ENCODE measurements at places on chromosomes 3 and 15.
A peak's percentile ranks its signal among the peaks of the same experiment; 100 is the strongest.

- DNase-seq: no peak
Measured at GRCh38 chr3:116039651-116039985, 405.7 kb downstream of the LSAMP start.

DNA sequence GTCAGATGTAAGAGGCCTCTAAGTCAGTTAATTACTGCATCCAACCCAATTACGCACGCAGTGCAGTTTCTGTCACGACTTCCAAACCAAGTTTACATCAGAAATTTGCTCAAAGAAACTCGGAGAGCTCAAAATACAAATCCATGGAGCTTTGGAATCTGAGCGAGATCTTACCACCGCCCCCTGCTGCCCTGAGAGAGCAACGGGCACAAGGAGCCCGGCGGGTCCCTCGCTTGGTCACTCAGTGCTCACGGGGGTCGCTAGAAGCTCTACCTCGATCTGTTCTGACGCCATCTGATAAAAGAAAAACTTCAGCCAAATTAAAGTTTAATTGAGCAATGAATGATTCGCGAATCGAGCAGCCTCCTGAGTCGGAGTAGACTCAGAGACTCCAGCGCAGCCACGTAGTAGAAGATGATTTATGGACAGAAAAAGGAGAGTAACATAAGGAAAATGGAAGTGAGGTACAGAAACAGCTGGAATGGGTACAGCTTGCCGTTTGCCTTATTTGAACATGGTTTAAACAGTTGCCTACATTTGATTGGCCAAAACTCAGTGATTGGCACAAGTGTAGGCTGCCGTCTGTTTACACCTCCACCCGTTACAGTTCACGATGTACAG is 232.7 kb upstream of the ATP10A start:
- DNase-seq: peak; percentile 13

GRCh38 chr3:173403376-173403775 is 5.8 kb downstream of the NLGN1 start:
- DNase-seq: no peak

GRCh38 chr3:69409831-69410230 is 23.9 kb upstream of the FRMD4B start:
- DNase-seq: no peak

- DNase-seq: no peak
Measured at GRCh38 chr15:63532307-63532744, 27.9 kb downstream of the USP3 start.

GRCh38 chr3:58776231-58776630 is 109.7 kb upstream of the FAM3D start:
- DNase-seq: no peak

DNA sequence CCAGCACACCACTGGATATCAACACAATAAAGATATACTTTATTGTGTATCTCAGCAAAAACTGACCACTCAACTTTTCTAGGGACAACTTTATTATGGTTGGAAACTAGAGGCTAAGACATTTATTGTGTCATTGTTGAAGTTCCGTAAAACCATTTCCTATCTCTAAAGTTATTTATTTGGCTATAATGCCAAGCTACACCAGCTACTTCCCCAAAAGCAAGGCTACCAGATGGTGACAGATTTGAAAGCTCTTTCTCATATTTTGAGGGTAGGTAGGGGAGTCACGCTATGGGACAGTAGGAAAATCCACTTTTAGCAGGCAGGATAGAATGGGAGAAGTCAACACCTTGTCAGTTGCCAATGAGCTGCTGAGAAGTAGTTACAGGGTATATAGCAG is 834.6 kb upstream of the CFAP20DC start:
- no peak for DNase-seq

- no peak for DNase-seq
Measured at GRCh38 chr3:42894698-42895579, 11.0 kb upstream of the ZNF662 start.

DNA sequence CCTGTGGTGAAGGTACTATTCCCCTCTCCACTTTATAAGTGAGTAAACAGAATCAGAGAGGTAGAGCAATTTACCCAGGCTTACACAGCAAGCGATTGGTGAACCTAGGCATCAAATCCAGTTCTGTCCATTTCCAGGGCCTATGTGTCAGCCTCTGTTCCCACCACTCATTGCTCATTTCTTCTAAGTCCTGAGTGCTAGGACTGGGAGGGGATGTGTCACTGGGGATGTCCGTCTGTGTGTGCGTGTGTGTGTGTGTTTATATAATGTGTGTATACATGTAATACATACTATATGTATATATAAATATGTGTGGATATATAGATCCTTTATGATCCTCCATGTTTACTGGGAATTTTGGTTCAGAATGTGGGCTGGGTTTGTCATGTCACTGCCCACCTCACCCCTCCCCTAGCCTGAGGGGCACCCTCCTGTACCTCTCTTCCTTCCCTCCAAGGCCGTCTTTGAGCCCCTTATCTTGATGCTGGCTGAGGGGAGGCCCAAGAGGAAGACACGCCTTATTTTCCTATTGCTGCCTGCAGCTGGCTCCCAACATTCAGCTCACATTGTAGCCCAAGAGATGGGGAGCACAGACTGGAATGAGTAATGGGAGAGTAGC is 2.1 kb downstream of the TMEM43 start:
- no peak for DNase-seq

DNA sequence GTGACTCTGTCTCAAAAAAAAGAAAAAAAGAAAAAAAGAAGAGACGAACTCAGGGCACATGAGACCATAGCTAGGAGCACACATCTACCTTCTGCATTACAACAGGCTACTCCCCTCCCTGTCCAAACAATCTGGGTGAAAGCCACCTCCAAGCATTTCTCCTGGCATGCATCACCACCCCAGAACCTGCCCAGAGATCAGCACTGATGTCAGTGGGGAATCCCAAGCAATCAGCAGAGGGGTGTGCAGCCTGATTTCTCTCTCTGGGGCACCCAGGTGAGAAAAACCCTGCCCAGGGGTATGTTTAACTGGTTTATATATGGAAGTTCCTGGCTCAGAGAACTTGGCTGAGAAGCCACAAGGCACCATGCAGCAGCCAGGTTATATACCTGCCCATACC is 59.4 kb downstream of the CDC25A start:
- DNase-seq: no peak

GRCh38 chr3:40829876-40830275 is 305.1 kb downstream of the ZNF621 start:
- no peak for DNase-seq

DNA sequence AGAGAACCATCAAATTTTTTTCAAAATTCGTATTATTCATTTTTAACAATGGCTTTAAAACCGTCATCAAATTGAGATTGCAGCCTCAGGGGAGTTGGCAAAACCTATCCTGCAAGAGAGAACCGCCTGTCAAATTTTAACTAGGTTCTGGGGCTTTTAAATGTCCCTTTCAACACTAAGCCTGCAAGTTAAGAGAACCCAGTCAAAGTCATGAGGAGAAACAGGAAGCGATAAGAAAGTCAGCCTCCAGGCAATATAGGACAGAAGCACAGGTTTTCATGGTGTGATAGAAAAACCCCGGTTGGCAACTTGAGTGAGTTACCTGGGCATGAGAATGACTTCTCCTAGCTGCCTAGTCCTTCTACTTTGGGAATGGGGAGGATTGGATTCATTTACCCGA is 59.8 kb downstream of the CPNE4 start:
- DNase-seq: no peak

DNA sequence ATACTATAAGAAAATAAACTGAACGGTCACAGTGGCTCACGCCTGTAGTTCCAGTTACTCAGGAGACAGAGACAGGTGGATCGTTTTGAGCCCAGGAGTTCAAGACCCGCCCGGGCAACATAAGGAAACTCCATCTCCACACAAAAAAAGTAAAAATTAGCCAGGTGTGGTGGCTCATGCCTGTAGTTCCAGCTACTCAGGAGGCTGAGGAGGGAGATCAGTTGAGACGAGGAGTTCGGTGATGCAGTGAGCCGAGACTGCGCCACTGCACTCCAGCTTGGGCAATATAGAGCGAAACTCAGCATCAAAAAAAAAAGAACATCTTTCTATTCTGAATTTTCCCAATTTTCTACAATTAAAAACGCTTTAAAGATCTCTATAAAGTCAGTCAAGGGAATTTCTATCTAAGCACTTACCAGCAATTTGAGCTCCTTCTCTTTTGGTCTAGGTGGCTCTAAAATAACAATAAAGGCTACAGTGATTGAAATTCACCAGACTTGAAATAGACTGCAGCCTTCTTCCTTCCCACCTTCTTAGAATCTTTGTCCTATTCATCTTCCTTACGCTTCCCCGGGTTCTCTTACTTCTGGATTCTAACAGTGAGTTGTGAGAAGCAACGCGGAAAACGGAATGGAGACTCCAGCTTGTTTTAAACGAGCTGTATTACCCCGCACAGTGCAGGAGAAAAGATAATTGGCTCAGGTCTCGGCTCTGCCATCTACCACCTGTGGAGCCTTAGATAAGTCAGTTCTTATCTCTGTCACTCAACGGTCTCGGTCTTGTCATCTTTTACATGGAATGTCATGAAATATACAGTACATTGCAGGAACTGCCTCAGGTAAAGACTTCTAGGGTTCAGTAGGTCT is 812 bp upstream of the SEC62 start:
- DNase-seq: no peak

DNA sequence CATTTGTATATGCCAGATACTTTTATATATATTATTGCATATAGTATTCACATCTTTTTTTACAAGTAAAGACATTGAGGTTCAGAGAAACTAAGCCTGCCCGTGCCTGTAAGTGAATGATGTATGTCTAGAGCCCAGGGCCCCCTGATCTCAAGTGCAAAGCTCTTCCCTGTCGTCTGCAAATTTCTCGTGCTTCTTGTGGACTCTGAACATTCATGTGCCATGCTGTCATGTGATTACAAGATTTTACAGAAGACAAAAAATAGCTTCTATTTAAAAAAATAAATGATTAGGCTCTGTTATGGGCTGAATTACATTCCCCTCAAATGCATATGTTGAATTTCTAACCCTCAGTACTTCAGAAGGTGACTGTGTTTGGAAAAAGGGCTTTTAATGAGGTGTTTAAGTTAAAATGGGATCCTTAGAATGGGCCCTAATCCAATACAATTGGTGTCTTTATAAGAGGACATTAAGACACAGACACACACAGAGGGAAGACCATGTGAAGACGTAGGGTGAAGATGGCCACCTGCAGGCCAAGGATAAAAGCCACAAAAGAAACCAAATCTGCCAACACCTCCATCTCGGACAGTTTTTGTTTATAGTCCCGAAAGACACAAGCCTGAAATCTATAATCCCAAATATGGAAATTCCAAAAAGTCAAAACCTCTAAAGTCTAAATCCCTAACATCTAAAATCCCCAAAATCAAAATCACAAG is 3.9 kb upstream of the MASP1 start:
- DNase-seq: no peak

GRCh38 chr3:105365391-105366325 is 1.1 kb upstream of the ALCAM start:
- no peak for DNase-seq

- DNase-seq: no peak
Measured at GRCh38 chr15:77851691-77852090, 219.0 kb upstream of the LINGO1 start.

GRCh38 chr3:12416731-12417130 is 67.5 kb upstream of the TSEN2 start:
- DNase-seq: no peak

- no peak for DNase-seq
Measured at GRCh38 chr15:85116925-85117646, 135.4 kb downstream of the PDE8A start.

DNA sequence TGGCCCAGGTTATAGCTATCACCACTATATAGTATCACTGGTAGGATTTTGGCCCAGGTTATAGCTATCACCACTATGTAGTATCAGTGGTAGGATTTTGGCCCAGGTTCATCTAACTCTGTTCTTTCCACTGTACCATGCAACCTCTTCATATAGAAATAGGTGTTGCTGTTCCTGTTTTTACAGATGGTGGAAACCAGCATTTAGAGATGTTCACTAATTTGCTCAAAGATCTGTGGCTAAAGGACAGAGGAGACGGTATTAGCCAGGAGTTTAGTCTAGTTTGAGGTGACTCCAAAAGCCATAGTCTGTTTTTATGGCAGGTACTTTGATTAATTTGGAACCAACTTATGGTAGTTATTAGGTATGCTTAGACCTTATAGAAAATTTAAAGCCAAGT is 3.1 kb downstream of the LRCH3 start:
- no peak for DNase-seq

- DNase-seq: no peak
Measured at GRCh38 chr15:57611938-57612337, 20.2 kb downstream of the MYZAP start.

DNA sequence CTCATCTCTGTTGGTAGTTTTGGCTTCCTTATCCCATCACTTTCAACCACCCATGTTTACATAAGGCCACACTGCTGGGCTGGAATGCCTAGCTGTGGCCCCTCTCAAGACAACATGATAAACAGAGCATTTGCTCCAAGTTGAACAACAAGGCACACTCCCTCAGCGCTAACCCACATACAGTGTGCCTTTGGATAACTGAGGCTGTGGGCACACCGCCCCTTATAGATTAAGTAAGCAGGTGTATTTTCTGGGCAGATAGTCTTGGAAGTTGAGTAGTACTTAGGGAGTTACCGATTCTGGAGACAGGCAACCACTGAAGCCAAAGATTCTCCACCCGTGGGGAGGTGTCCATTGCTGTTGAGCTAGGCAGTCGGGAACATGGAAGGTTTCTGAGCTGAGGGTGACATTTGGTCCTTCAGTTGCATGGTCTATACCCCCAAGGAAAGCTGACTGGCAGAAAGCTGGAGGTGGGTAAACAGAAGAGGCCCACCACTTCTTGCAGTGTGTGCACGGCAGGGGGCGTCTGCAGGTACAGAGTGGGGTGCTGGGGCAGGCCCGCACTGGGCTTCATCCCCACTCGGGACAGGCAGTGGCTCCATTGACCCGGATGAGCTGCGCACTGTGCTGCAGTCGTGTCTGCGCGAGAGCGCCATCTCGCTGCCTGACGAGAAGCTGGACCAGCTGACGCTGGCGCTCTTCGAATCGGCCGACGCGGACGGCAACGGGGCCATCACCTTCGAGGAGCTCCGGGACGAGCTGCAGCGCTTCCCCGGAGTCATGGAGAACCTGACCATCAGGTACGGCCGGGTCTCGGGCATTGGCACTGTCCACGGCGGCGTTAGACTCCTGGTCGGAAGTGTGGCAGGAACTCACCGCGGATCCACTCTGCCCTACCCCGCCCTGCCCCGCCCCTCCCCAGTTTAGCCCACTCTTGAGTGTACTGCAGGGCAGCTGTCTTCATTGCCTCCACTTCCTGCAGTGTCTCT is 16.8 kb downstream of the NOX5 start:
- DNase-seq: peak; percentile 52

Data from stimulated activated CD4-positive, alpha-beta T cell treated with anti-CD3 and anti-CD28 coated beads, Interleukin-2, amount 100 ng/mL, for 24 hours (primary cell).